ENCODE measurements at places on chromosomes 2 and 18. TPM values are rescaled to one million over a fixed set of nuclear protein-coding genes. Genes with fewer than 3 reads are reported as not detected.

TNFAIP6 gene
- total RNA-seq, result 20.3 TPM

LOXHD1 gene
- not detected for total RNA-seq

TCF7L1 gene
- 0.46 TPM for total RNA-seq

IL37 gene
- not detected for total RNA-seq

CNRIP1 gene
- total RNA-seq, result 36.4 TPM

LYG1 gene
- total RNA-seq, result 0.86 TPM

STON1 gene
- total RNA-seq, result 5.0 TPM

CFC1 gene
- not detected for total RNA-seq

NXPH2 gene
- not detected for total RNA-seq

LAPTM4A gene
- total RNA-seq, result 134 TPM

- DNase-seq, result no peak
These were observed 141.0 kb downstream of the INHBB start for GRCh38 chr2:120486946-120487345.

- no peak for DNase-seq
These were observed 390.3 kb downstream of the NRXN1 start for GRCh38 chr2:50641633-50642032.

DNA sequence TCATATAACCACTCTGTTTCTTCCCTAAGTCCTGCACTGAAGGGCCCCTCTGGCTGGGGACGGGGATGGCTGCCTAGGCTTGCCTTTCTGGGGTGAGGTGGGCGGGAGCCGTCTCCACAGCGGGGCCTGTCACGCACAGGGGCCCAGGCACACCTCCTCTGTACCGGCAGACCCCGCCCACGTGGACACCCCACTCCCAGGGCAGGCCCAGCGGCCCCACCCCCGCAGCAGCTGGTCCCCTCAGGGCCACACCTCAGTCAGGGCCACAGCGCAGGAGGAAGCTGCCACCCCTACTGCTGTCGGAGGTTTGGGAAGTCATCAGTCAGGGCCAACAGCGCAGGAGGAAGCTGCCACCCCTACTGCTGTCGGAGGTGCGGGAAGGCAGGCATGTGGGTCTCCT is 257.6 kb upstream of the RAB6C start:
- DNase-seq, result no peak

DNA sequence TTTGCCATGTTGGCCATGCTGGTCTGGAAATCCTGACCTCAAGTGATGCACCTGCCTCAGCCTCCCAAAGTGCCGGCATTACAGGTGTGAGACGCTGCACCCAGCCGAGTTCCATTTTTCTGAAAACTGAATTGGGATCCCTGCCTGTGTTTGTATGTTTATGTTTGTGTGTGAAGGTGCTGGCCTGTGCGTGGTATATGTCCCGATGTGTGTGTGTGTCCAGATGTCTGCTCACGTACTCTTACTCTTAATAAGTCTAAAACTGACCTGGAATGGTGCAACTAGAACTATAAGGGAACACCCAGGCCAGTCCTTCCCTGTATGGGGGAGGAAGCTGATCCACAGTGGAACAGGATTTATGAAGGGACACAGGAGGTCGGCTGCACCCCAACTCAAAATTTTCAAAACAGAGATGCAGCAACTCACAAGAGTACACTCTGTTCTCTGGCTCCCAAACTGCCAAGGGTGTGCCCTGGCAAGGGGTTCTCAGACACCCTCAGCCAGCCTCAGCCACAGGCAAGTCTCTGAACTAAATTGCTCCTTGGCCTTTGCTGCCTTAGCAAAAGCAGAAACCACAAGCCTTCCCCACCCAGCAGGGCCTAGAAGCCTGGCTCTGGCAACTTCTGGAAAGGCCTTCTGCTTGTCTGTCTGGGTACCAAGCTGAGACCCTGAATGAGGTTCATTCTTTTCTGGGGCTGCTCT is 36.5 kb downstream of the RHOB start:
- no peak for DNase-seq

GRCh38 chr2:86031151-86031550 is 74.5 kb downstream of the POLR1A start:
- no peak for DNase-seq

- no peak for DNase-seq
These were observed 132.9 kb downstream of the FAM161A start for GRCh38 chr2:61720911-61721310.

DNA sequence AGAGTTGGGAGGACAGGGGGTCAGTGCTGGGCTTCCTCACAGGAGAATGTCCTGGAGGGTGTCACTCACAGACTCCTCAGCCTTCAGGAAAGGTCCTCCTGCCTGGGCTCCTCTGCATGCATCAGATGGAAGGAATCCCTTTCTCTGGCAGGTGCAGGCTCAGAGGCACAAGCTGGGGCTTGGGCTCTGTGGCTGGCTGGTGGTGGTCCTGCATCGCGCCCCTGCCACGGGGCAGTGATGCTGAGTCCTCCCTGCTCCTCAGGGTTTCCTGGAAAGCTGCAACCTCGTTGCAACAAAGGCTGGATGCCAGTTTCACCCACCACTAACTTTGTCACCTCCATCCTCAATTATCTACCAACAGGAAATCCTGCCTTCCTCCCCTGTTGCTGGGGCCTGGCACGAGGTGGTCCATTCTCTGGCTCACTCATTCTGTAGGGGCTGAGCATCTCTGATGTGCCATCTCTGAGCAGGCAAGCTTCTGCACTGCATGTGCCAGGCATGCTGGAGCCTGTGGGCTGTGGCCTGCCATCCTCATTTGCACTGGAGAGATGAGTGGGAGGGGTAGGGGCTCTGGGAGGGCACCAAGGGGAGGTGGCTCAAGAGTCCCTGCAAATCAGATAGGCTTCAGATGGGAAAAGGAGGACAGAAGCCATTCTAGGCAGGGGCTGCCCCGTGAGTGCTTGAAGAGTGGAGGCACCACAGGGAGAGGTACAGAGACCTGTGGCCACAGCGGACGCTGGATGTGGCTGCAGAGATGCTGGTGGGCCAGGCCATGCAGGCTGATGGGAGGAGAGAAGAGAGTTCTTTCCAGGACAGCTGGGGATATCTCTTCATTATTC is 272.6 kb upstream of the HS6ST1 start:
- no peak for DNase-seq

DNA sequence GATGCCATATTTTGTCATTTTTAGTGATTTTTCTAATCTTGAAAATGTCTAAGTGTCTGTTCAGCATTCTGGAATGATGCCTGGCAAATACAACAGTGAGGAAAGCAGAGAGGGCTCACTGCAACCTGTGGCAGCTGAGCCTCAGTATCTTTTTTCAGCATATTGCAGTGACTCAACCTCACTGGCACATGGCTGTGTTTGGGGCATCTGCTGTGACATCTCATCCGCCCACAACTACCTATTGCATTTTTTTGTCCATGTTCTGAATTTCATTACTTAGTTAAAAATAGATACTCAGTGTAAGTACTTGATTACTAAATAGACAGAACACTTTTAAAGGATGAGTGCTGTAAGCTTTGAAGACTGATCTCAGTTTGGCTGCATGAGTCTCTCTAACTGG is 10.7 kb downstream of the BABAM2 start:
- DNase-seq, result peak; percentile 79

- DNase-seq, result no peak
These were observed 78.3 kb downstream of the ADAM23 start for GRCh38 chr2:206521612-206522011.

DNA sequence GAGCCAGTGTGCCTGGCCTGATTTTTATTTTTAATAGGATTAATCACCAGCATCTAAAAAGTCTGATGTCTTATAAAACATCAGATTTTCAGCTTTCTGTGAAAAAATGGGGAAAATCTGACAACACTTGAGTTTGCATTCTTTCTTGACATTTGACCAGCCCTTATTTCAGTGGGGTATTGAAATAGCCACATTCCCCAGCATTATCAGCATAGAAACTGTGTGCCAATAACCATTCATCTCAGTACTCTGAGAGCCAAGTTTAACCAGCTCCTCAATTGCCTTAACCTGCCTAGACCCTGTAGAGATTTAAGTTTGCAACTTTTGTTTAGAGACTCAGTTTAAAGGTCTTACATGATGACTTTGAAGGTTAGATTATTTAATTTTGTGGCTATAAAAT is 155.0 kb downstream of the CERS6 start:
- no peak for DNase-seq

GRCh38 chr18:24502667-24503523 is 42.5 kb downstream of the HRH4 start:
- no peak for DNase-seq

DNA sequence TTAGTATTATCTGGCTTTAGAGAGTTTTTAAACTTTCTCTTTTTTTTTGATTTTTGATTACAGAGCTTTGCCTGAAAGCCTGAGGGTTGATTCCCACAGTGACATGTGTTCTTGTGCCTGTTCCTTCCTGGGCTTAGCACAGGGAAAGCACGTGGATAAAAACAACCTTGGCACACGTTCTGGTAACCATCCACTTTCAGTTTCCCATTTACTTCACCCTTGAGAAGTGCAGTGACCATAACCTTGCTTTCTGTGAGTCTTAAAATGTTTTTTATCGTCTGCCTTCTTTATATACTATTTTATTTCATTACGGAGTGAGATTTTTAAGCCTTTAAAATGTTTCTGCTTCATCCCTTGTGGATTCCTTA is 11.5 kb downstream of the CD226 start:
- peak; percentile 8 for DNase-seq

- peak; percentile 75 for DNase-seq
These were observed 94.1 kb upstream of the CYP1B1 start for GRCh38 chr2:38170067-38170466.

DNA sequence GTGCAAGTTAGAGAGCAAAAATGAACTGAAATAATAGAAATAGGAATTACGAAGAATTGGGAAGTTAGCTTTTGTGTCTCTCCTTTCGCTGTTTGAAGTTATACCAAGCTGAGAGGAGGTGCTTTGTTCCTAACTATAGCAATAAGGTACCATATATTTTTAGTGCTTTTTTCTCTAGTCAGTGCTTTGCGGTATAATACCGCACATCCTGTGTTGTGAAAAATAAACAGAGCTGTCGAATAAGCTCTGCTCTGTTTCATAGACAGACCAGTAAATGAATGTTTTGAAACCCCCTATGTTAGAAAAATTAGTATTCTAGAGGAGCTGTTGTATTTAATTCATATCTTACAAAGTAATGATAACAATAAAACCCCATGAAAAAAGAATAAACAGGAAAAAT is 130.8 kb downstream of the MAP4K4 start:
- DNase-seq, result no peak

GRCh38 chr2:141911485-141912066 is 219.2 kb downstream of the LRP1B start:
- peak; percentile 2 for DNase-seq

GRCh38 chr18:8849696-8850095 is 144.3 kb downstream of the MTCL1 start:
- DNase-seq, result no peak

DNA sequence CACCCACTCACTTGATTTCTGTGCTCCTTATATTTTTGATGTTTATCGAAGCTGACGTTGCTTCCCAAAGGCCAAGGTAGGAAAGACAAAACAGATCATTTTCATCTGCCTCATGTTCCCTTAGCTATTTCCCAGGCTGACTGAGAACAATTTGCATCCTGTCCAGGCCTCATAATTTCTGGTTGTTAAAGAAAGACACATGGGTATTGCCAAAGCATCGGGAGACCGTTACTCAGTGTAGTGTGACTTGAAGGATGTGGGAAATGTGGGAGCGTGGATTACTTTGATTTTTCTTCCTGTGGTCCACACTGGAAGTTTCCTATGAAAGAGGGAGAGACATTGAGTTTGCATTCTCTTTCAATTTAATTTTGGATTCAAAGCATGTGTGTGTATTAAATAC is 204.6 kb downstream of the TRIB2 start:
- no peak for DNase-seq

GRCh38 chr2:65554765-65555591 is 122.6 kb upstream of the SPRED2 start:
- peak; percentile 79 for DNase-seq

DNA sequence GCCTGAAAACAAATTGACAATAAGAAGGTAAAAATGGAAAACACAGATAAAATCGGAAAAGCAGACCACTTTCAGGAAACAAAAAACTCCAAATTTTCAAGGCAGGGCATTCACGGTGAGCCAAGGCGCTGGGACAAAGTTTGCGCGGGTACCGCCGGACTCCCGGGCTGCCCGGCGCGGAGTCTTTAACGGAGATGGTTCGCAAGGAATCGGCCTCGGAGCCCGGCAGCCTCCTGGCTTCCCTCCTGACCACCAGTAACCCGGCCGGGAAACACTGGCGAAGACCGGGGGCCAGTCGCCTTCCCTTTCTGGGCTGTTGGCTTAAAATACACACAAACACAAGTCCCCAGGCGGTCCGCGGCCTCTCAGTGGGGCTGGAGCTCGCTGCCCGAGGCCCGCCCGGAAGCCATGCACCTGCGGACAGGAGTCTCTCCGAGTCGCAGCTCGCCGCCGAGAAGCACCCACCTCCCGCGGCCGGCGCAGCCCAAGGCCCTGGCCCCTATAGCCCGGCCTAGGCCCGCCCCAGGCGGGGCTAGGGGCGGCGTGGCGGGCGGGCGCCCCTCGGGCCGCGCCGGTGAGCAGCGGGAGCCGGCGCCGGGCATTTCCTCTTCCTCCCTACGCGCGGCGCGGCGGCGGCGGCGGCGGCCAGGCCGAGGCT is 622 bp upstream of the KCMF1 start:
- peak; percentile 54 for DNase-seq

DNA sequence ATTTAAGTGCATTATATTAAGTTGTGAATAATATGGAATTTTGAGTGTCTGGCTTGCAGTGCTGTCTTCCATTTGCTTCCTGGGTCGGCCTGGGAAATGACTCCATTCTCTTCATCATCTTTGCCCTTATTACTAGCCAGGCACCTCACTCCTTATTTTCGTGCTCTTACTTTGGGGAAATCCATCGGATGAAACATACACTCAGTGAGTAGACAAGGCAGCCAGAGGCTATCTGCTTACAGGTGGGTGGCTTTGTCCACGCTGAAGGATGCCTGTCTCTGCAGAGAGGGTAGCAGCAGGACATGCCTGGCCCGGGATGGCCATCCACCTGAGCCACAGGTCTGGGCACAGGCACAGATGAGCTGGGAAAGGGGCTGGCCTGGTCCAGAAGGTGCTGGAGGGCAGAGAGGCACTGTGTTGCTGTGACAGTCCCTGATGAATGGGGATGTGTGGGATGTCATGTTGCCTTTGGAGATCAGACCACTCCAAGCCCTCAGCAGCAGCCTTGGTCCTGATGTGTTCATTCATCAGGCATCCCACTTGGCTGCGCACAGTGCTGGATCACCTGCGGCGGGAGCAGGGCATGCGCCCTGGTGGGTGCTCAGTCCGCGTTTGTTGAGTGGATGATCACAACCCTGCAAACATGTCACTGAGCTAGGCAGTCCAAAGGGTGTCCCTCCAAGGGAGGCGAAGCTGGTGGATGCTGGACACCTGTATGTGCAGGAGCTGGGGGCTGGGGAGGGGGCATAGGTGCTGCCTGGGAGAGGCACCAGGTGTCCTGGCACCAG is 236.0 kb downstream of the LDLRAD4 start:
- DNase-seq, result no peak

Data from LHCN-M2 (cell line).